Heart right ventricle (tissue), 16 donors: ENCODE measurements at places on chromosomes 4 and X. TPM values are rescaled to one million over a fixed set of nuclear protein-coding genes. Genes with fewer than 3 reads are reported as not detected.

DNA sequence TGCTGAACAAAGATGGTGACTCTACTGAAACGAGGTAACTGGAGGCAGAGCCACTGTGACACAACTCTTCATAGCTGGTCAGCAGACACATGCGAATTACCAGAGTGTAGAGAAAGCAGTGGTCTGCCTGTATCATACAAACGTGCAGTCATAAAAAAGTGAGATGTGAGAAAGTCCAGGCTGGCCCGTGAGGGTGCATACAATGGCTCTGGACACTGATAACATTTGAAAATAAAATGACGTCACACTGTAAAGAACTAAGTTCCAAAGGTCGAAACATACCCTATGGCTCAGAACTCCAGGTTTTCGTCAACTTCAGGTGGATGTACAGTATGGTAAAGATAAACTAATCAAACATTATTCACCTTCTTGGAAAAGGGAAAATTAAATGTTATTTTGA lies 95.7 kb downstream of the SHISA3 start:
- no peak overlapping the region for H3K4me3 ChIP-seq
- H3K27ac ChIP-seq: no peak overlapping the region
- H3K27me3 ChIP-seq: no peaks in the 10 kb centered on the region
- no peak for DNase-seq
- H3K4me1 ChIP-seq: no peaks in the 10 kb centered on the region
- no peaks in the 10 kb centered on the region for H3K36me3 ChIP-seq

DNA sequence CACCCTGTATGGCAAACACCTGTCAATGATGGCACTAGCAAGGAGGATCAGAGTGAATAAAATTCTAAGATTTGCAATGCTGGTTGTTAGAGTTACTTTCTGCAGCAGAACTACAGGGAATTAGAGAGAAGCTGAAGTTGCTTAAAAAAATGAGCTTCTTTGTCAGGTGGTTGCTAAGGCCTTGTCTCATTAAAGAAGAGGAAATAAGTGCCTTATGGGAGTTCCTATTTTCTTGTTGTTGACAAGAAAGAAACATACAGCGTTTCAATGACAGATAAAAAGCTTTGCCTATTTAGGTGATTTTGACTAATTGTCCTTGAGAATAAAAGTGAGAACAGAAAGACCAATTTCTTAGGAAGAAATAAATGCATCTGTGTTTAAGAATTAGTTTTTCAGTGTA lies 106.0 kb upstream of the ARHGAP24 start:
- H3K36me3 ChIP-seq: no peaks in the 10 kb centered on the region
- no peak overlapping the region for H3K4me3 ChIP-seq
- H3K4me1 ChIP-seq: no peaks in the 10 kb centered on the region
- no peaks in the 10 kb centered on the region for H3K27me3 ChIP-seq
- no peak overlapping the region for H3K27ac ChIP-seq

DNA sequence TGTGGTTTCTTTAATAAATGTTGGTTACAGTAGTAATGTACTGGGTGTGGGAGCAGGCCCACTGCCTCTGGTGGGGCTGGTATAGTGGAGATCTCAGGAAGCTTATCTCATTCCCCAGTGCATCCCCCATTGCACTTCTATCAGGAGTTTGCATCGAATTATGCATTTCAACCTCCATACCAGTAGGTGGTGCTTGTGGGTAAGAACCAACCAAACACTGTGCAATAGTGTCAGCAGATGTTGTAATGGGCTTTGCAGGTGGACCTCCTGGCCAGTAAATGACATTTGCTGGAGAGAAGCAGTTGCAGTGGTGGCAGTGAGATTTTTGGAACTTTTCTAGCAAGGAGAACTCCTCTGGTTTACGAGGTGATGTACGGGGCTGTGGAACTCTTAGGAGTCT lies 150.6 kb downstream of the POU3F4 start:
- H3K4me3 ChIP-seq: no peak overlapping the region
- no peaks in the 10 kb centered on the region for H3K4me1 ChIP-seq
- H3K27me3 ChIP-seq: no peaks in the 10 kb centered on the region
- DNase-seq: no peak

- no peaks in the 10 kb centered on the region for H3K27me3 ChIP-seq
- no peaks in the 10 kb centered on the region for H3K4me1 ChIP-seq
- no peak for DNase-seq
- no peak overlapping the region for H3K4me3 ChIP-seq
- H3K36me3 ChIP-seq: no peaks in the 10 kb centered on the region
- no peak overlapping the region for H3K27ac ChIP-seq
These were observed 82.6 kb upstream of the TMEM164 start for GRCh38 chrX:109920325-109920724.

GRCh38 chr4:177673985-177674489 lies 231.8 kb upstream of the AGA start:
- H3K27me3 ChIP-seq: no peaks in the 10 kb centered on the region
- H3K4me3 ChIP-seq: no peak overlapping the region

GRCh38 chr4:100834616-100835015 lies 316.8 kb upstream of the EMCN start:
- H3K4me3 ChIP-seq: no peak overlapping the region
- H3K36me3 ChIP-seq: no peaks in the 10 kb centered on the region
- H3K27ac ChIP-seq: no peak overlapping the region

- no peak for DNase-seq
- no peaks in the 10 kb centered on the region for H3K27me3 ChIP-seq
- no peaks in the 10 kb centered on the region for H3K4me1 ChIP-seq
- no peak overlapping the region for H3K27ac ChIP-seq
- H3K36me3 ChIP-seq: no peaks in the 10 kb centered on the region
These were observed 4.2 kb upstream of the ZXDB start for GRCh38 chrX:57587607-57588006.

DNA sequence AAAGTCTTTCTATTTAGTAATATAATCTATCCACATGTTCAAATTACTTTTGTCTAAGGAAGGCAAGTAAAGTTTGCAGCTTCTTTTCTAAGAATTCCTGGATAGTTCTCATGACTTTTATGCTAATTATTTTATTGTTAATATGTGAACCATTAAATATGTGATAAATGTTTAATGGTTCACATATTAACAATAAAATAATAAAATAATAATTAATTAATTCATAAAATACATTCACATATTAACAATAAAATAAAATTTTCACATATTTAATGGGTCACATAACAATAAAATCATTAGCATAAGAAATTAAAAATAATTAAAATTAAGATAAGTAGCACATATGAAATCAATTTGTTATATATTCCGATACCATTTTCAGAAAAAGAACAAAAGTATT lies 1352.4 kb downstream of the ARAP2 start:
- H3K27ac ChIP-seq: no peak overlapping the region
- H3K36me3 ChIP-seq: no peaks in the 10 kb centered on the region
- no peak overlapping the region for H3K4me3 ChIP-seq
- H3K4me1 ChIP-seq: no peaks in the 10 kb centered on the region
- no peak for DNase-seq

- H3K4me3 ChIP-seq: no peak overlapping the region
- H3K36me3 ChIP-seq: no peaks in the 10 kb centered on the region
- H3K27me3 ChIP-seq: no peaks in the 10 kb centered on the region
- peak; percentile 46 for DNase-seq
- H3K27ac ChIP-seq: no peak overlapping the region
These were observed 5.6 kb upstream of the CT47C1 start for GRCh38 chrX:119067023-119067739.

DNA sequence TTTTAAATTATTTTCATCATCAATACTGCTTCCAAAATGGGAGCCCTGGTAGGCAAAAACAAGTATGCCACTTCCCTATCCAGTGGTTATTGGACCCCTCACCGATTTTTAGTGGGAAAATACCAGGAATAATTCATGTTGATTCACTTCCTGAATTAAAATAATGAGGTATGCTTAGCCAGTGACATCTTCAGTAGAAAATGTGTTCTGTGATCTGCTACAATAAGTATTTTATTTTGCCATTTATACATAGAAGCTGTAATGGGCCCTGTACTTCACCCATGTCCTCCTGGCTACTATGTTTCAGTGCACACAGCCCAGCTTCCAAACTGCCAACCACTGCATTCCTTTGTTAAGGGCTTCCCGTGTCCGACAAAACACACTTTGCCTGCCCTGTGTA lies 41.0 kb upstream of the KLHL34 start:
- no peak overlapping the region for H3K27ac ChIP-seq
- H3K4me1 ChIP-seq: no peaks in the 10 kb centered on the region
- H3K27me3 ChIP-seq: no peaks in the 10 kb centered on the region
- H3K36me3 ChIP-seq: no peaks in the 10 kb centered on the region

GRCh38 chrX:25002661-25003020 lies 13.1 kb downstream of the ARX start:
- H3K27ac ChIP-seq: no peak overlapping the region
- H3K4me1 ChIP-seq: peaks cover 28% of the 10 kb centered on the region
- H3K27me3 ChIP-seq: peaks cover 53% of the 10 kb centered on the region
- no peaks in the 10 kb centered on the region for H3K36me3 ChIP-seq
- peak overlapping the region; percentile 28 for H3K4me3 ChIP-seq

- no peaks in the 10 kb centered on the region for H3K4me1 ChIP-seq
- H3K36me3 ChIP-seq: no peaks in the 10 kb centered on the region
- no peak for DNase-seq
- no peak overlapping the region for H3K27ac ChIP-seq
- H3K27me3 ChIP-seq: no peaks in the 10 kb centered on the region
These were observed 204.3 kb upstream of the HCCS start for GRCh38 chrX:10906866-10907265.

DNA sequence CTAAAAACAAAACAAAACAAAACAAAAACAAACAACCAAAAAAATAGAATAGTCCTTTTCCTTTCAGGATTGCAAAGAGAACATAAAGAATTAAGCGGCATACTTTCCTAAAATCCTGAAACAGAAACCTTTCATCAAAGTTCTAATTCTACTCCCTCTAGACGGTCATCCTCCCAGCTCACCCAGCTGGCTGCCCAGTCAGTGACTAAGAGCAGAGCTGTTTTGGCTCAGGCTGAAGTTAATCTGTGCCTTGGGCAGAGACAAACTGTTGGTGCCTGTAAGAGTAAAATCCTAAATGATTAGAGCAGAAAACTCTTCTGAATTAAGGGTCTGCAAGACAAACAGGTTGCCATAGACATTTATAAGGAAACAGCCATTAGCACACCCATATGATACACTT lies 17.6 kb upstream of the WAS start:
- DNase-seq: no peak
- H3K27ac ChIP-seq: no peak overlapping the region
- H3K4me1 ChIP-seq: no peaks in the 10 kb centered on the region

DNA sequence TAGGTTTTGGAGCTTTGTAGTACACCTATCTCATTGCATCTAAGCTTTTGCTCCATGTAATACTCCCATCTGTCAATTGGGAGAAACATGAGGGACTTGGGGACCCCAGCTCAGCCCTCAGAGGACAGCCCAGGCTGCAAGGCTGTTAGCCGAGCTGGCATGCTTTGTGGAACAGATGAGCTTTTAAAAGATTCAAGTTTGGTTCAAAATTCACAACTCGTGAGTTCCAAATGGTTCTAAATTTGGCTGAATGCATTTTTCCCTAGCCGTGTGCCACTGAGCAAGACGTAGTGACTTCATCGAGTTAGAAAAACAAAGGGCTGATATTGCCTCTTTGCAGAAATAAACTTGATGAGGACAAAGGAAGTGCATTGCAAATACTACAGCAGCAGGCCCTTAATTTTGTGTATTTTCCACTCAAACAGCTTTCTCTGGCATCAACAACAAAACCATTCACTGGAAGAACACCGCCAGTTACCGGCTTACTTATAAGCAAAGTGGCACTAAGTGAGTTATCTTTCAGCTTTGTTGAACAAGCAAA lies 165.0 kb upstream of the HS3ST1 start:
- no peak for DNase-seq
- H3K36me3 ChIP-seq: no peaks in the 10 kb centered on the region
- H3K27ac ChIP-seq: no peak overlapping the region
- H3K4me1 ChIP-seq: no peaks in the 10 kb centered on the region

- no peak for DNase-seq
- H3K4me1 ChIP-seq: peaks cover 4% of the 10 kb centered on the region
- H3K27ac ChIP-seq: no peak overlapping the region
These were observed 41.2 kb upstream of the APLN start for GRCh38 chrX:129695937-129696336.

Gene PKD2
- 11.3 TPM for total RNA-seq

Gene ZFP92
- 0.34 TPM for total RNA-seq

Gene FGF5
- 0.51 TPM for total RNA-seq

Gene PPARGC1A
- 138 TPM for total RNA-seq
